ENCODE measurements at places on chromosomes 1 and 21.

DNA sequence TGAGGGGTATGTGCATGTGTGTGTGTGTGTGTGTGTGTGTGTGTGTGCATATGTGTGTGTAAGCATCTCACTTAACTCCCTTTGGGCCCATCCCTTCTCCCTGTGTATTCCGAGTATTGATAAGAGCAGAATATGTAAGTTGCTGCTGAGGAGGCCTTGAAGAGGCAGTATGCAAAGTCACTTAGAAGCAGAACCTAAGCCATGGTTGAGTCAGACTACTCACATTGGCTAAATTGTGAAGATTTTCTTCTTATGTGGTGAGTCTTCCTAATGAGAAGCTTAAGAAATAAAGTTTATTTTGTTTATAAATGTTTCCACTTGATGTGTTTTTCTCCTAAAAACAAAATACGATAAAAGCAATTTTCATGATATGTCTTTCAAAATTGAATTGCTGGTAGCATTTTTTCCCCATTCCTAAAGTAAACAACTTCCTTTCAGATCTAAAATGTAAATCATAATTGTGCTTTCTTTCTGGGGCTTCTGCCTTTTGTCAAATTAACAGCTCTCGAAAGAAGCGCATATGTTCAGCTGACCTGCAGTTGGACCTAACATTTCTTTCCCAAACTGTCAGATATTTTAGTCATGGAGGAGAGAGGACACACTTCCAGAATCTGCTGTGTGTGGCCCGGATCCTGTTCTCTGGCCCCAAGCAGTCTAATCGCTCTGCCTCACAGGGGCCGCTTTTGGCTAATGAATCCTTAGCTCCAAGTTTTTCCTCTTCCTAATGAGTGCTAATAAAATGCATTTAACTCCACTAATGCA lies 284.0 kb downstream of the DUSP10 start:
- DNase-seq: no peak
- H3K36me3 ChIP-seq: no peaks in the 10 kb centered on the region
- no peak overlapping the region for H3K27ac ChIP-seq

GRCh38 chr1:24909388-24909898 lies 20.6 kb downstream of the RUNX3 start:
- H3K36me3 ChIP-seq: peaks cover 100% of the 10 kb centered on the region
- peak overlapping the region; percentile 100 for H3K27ac ChIP-seq
- H3K4me3 ChIP-seq: peak overlapping the region; percentile 71
- no peak for DNase-seq
- H3K27me3 ChIP-seq: no peaks in the 10 kb centered on the region

GRCh38 chr1:9018333-9018732 lies 7.9 kb downstream of the SLC2A7 start:
- no peaks in the 10 kb centered on the region for H3K36me3 ChIP-seq
- H3K4me3 ChIP-seq: no peak overlapping the region
- no peaks in the 10 kb centered on the region for H3K4me1 ChIP-seq
- DNase-seq: no peak

DNA sequence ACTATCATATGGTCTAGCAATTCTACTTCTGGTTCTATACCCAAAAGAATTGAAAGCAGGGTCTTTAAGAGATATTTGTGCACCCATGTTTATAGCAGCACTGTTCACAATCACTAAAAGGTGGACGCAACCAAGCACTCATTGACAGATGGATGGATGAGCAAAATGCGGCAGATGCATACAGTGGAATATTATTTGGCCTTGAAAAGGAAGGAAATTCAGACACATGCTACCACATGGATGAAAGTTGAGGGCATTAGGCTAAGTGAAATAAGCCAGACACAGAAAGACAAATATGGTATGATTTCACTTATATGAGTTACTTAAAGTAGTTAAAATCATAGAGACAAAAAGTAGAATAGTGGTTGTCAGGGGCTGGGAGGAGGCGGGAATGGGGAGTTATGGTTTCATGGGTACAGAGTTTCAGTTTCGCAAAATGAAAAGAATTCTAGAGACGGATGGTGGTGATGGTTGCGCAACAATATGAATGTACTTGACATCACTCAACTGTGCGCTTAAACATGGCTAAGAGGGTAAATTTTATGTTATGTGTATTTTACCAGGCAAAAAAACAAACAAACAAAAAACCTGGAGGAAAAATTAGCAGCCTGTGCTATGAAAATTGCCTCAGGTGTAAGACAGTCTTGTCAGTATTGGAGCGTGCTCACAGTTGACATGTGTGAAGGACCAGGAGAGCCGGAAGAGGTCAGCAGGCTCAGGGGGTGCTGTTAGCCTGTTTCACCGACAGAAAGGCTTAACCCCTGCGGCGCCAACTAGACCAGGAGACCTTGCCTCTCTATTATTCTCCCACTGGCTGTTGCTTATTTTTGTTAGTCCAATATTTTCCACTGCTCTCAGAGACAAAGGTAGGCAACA lies 26.5 kb downstream of the CD247 start:
- H3K27me3 ChIP-seq: no peaks in the 10 kb centered on the region
- peak overlapping the region; percentile 94 for H3K27ac ChIP-seq
- peaks cover 75% of the 10 kb centered on the region for H3K4me1 ChIP-seq
- H3K4me3 ChIP-seq: peak overlapping the region; percentile 79

DNA sequence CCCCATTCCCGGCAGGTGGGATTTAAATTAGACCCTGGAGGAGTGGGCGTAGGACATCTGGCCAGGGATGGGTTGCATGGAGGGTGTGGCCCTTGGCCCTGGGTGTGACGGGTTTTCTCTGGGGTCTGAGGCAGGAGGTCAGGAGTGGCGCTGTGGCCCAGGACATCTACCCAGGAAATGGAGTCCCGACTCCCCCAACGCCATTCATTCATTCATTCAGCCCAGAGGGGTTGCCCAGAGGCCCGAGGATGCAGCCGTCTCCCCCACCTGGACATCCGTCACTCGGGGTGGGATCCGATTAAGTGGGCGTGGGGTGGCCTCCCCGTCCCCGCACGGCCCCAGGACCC lies 663 bp downstream of the ATP13A2 start:
- peaks cover 3% of the 10 kb centered on the region for H3K36me3 ChIP-seq
- no peaks in the 10 kb centered on the region for H3K27me3 ChIP-seq
- peak overlapping the region; percentile 86 for H3K4me3 ChIP-seq
- H3K4me1 ChIP-seq: peaks cover 19% of the 10 kb centered on the region
- H3K27ac ChIP-seq: peak overlapping the region; percentile 86

GRCh38 chr1:64912191-64912590 lies 54.2 kb downstream of the JAK1 start:
- H3K4me3 ChIP-seq: peak overlapping the region; percentile 4
- peak overlapping the region; percentile 18 for H3K27ac ChIP-seq
- peaks cover 27% of the 10 kb centered on the region for H3K36me3 ChIP-seq
- no peaks in the 10 kb centered on the region for H3K27me3 ChIP-seq
- no peak for DNase-seq
- H3K4me1 ChIP-seq: peaks cover 90% of the 10 kb centered on the region

DNA sequence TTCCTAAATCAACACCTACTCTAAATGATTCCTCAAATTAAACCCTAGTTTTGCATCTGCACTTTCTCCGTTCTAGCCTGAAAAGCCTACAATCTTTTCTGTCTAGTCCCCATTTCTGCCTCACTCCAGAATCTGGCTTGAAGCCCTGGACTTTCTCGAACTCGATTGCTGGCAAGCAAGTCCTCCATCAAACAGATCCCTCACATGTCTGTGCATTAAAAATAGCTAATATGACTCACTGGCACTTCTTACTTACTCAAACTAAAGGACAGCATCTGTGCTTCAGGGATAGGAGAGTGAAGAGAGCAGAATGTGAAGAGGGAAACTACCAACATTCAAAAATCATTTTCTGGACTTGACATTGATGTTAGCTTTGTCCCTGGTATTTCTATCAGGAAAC lies 51.8 kb upstream of the CXADR start:
- H3K27ac ChIP-seq: no peak overlapping the region
- DNase-seq: no peak
- no peak overlapping the region for H3K4me3 ChIP-seq
- H3K27me3 ChIP-seq: no peaks in the 10 kb centered on the region

DNA sequence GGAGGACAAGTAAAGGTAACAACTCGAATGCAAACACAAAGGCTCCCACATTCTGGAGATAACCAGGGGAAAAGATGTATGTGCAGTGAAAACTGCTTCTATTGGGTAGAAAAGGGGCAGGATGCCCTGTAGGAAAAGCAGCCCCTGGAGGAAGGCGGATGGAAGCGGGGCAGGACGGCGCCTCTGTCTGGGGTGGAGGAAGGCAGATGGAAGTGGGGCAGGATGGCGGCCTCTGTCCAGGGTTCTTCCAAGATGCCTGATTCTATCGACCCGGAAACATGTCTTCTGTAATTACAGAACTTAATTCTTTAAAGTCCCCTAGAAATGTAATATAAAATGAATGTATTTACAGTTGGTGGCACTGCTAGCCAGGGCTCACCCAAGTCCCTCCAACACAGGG lies 24.0 kb upstream of the LRRC47 start:
- peaks cover 13% of the 10 kb centered on the region for H3K36me3 ChIP-seq
- DNase-seq: no peak
- peaks cover 1% of the 10 kb centered on the region for H3K4me1 ChIP-seq

DNA sequence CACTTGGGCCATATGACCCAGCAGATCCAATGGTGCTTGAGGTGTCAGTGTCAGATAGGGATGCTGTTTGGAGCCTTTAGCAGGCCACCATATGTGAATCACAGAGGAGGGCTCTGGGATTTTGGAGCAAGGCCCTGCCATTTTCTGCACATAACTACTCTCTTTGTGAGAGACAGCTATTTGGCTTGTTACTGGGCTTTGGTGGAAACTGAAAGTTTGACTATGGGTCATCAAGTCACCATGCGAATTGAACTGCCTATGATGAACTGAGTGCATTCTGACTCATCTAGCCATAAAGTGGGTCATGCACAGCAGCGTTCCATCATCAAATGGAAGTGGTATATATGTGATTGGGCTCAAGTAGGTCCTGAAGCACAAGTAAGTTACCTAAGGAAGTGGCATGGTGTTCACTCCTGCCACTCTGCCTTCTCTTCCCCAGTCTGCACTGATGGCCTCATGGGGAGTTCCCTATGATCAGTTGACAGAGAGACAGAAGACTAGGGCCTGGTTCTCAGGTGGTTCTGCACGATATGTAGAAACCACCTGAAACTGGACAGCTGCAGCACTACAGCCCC lies 447.3 kb downstream of the AGBL4 start:
- no peaks in the 10 kb centered on the region for H3K27me3 ChIP-seq
- no peaks in the 10 kb centered on the region for H3K4me1 ChIP-seq
- no peak for DNase-seq
- H3K4me3 ChIP-seq: no peak overlapping the region
- H3K36me3 ChIP-seq: no peaks in the 10 kb centered on the region
- H3K27ac ChIP-seq: no peak overlapping the region

- H3K4me3 ChIP-seq: no peak overlapping the region
- DNase-seq: no peak
- peaks cover 63% of the 10 kb centered on the region for H3K4me1 ChIP-seq
- no peaks in the 10 kb centered on the region for H3K27me3 ChIP-seq
- peak overlapping the region; percentile 100 for H3K27ac ChIP-seq
Observed at GRCh38 chr1:159915571-159916241, 9.6 kb downstream of the TAGLN2 start.

DNA sequence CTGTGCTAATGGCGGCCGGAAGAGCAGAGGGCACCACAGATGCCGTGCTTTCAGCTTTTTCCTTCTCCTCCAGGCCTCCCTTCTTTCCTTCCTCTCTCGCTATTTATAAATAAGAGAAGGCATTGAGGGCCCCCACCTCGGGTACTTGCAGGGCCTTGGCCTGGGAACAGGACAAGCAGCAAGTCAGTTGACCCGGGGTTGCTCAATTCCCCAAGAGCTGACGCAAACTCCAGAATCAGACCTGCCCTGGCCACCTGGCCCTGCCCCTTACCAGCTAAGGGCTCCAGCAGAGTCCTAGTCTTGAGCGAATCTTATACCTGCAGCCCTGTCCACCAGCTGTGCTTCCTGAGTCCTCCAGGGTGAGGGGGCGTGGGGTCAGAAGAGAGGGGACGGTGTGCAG lies 13.5 kb downstream of the TNFRSF1B start:
- no peaks in the 10 kb centered on the region for H3K27me3 ChIP-seq
- peak overlapping the region; percentile 6 for H3K4me3 ChIP-seq
- peaks cover 80% of the 10 kb centered on the region for H3K4me1 ChIP-seq
- H3K27ac ChIP-seq: peak overlapping the region; percentile 99

- H3K4me3 ChIP-seq: no peak overlapping the region
- H3K27me3 ChIP-seq: no peaks in the 10 kb centered on the region
- peaks cover 14% of the 10 kb centered on the region for H3K4me1 ChIP-seq
- no peak for DNase-seq
- H3K36me3 ChIP-seq: peaks cover 12% of the 10 kb centered on the region
Observed at GRCh38 chr1:47445823-47446550, 8.1 kb downstream of the FOXD2 start.

- DNase-seq: no peak
- no peak overlapping the region for H3K4me3 ChIP-seq
Observed at GRCh38 chr1:18530587-18531502, 50.1 kb downstream of the KLHDC7A start.

- H3K27ac ChIP-seq: no peak overlapping the region
- H3K36me3 ChIP-seq: peaks cover 48% of the 10 kb centered on the region
- H3K27me3 ChIP-seq: no peaks in the 10 kb centered on the region
- H3K4me3 ChIP-seq: no peak overlapping the region
- no peak for DNase-seq
Observed at GRCh38 chr1:151693057-151693651, 23.4 kb downstream of the CELF3 start.

DNA sequence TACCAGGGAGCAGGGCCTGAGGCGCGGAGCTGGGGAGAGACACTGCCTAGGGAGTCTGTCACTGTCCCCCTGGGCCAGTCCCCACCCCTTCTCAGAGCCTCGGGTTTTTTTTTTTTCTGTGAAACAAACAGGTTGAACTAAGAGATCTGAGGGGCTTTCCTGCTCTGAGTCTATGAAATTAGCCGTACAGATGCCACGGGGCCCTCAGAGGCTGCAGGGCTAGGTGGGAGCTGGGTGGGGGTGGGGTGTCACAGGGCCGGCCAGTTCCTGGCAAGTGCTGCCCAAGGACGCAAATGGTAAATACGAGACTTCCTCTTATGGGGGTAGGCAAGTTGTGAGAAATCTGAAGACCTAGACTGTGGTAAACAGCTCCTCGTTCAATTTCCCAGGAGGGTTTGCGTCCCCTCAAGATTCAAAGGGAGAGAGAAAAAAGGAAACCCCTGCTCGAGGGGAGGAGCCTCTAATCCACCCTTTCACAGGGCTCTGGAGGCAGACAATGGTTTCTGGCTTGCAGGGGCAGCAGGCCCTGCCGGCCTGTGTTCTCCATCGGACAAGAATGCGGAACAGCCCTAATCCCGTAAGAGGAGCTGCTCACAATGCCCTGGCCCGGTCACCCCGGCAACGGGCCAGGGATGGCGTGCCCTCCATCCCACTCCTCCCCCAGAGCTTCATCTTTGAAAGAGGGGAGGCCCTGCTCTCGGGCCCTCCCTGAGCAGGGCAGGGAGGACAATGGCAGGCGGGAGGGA lies 7.8 kb downstream of the NUAK2 start:
- peaks cover 49% of the 10 kb centered on the region for H3K36me3 ChIP-seq
- peak overlapping the region; percentile 98 for H3K4me3 ChIP-seq

DNA sequence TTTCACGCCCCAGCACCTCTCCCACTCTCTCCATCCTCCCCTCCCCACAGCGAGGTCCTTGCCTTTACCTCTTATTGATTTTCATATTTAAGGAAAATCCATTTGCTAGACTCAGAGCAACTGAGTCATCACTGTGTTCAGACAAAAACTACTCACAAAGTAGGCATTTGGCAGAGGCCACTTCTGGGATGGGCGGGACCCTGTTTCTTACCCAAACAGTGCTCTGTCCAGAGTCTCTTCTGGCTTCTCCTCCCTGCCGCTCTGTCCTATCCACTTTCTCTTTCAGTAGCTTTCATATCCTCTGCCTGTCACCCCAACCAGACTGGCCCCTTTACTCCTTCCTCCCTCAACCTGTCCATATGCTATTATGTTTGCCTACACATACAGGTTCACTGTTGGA lies 2.4 kb upstream of the NAV1 start:
- H3K36me3 ChIP-seq: no peaks in the 10 kb centered on the region
- DNase-seq: no peak
- no peak overlapping the region for H3K4me3 ChIP-seq
